ENCODE measurements at places on chromosomes 16 and 17.

DNA sequence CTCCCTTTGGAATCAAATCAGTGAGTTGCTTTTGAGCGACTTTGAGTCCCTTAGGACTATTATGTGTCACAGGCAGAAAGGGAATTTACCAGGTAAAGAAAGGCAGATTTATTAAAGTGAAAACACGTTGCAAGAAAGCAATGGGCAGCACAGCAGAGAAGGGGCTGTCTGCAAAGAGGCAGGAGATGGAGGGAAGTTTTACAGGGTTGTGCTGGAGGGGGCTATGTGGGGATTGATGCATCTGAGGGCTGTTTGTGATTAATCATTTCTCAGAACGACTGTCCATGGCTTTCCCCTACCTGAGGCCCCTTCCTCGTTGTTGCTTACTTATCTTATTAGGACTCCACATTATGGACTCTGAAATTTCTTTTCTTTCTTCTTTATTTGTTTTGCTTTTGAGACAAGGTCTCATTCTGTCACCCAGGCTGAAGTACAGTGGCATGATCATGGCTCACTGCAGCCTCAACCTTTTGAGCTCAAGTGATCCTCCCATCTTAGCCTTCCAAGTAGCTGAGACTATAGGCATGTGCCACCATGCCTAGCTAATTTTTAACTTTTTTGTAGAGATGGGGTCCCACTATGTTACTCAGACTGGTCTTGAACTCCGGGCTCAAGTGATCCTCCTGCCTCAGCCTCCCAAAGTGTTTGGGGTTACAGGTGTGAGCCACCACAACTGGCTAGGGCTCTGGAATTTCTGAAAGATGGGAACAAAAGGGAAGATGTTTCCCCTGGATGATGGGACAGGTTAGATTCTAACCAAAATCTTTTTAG lies 5.5 kb downstream of the WWP2 start:
- no peak for DNase-seq

- no peak for DNase-seq
Observed at GRCh38 chr17:76353004-76353598, 615 bp downstream of the PRPSAP1 start.

DNA sequence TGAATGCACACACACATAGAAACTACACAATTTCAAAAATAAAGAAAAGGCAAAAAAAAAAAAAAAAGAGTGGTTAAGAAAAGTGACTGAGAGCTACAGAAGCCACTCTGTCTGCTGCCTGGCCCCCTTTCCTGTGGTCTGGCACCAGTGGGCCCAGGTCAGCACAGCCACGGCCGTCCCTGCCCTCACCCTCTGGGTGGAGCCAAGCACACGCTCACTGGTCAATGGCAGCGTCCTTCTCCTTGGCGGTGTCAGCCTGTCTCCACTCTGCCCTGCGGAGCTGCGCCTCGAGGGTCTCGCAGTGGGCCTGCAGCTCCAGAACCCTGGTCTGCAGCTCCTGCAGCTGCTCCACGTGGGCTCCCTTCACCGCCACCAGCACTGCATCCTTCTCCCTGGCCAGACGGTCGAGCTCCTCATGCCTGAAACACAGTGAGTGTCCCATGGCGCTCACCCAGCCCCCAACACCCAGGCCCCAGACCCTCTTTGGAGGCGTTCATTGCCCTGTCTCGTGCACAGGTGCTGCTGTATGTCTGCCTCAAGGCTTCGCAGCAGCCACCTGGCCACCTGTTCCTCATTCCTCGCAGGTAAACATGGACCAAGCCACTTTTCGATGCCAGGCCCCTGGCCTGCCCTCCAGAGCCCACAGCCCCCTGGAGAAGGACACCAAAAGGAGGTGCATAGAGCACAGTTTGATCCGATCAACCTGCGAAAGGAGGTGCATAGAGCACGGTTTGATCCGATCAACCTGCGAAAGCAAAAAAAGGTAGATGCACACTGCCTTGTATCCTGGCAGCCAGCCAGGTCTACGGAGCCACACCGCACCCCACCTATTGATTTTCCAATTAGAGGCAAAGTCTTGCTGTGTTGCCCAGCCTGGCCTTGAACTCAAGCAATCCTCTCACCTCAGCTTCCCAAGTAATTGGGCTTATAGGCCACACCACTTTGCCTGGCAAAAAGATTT lies 24.4 kb downstream of the CCDC57 start:
- no peak for DNase-seq

DNA sequence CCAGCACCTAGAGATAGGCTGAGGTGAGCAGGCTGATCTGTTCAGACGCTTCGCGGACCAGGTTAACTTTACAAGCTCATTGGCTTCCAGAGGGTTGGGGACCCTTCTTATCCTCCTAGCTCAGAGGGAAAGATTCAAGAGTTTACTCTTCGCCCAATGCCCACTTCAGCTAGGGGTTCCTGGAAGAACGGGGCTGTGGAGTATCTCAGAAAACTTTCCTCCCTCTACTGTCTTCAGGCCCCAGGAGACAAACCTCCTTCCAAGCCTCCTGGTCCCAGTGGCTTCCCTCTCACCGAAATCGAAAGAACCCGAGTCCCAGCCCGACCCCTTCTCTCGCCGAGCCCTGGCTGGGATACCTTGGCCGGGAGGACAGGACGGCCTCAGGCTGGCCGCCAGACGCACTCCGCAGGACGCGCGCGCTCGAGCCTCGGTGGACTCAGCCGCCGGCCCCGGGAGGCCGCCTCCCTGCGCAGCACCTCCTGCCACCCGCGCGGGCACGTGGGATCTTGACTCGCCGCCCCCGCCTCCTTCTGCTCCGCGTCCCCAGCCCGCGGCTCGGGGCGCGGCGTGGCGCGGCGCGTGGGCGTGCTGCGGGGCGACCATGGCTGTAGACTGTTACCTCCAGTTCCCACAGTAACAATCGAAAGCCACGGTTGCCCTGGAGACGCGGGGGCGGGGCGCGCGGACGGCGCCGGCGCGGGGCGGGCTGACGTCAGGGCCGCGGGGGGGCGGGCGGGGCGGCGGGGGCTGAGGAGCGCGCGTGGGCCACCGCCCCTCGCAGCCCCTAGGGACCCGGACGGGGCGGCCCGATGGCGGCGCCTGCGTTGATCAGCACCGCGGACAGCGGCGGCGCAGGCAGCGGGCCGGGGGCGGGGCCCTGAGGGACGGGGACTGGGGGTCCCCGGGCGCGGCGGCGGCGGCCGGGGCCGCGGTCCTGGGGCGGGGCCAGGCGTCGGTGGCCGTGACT lies 5.3 kb upstream of the HIC1 start:
- peak; percentile 88 for DNase-seq
